ENCODE measurements at places on chromosomes 7 and 10.

DNA sequence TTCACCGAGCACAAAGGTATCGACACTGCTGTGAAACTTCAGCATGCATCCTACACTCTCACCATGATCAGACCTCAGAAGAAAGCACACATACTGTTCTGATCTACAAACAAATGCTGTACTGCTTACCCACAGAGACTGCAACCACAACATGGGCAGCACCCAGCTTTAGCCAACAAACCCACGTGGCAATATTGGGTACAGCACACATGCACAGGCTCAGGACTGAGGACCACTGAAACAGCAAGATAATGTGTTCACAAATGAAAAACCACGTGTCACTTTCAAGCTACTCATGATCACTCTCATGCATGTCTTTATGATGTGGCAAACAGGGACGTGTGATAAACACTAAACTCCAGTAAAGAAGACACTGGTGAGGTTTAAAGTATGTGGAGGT, 119.3 kb upstream of the PTN start:
- no peak for DNase-seq

DNA sequence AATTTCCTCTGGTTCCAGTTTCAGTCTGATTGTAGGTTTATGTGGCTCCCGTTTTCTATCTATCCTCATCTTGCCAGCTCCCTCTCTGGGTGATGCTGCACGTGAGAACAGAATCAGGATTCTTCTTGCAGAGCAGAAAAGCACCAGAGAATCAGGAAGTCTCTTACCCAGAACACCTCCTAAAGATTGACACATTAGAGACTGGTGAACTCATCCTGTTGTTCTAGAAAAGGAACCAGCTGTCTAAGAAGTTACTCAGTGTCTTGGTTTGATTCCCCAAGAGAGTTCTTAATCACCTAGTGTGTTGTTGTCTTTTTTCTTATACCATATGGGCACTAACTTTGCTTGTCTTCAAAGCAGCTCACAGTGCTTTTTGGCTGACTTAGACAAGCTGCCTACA, 152.4 kb downstream of the DGKI start:
- DNase-seq: no peak

- no peak for DNase-seq
Observed at GRCh38 chr10:79238158-79238520, 109.1 kb upstream of the PPIF start.

GRCh38 chr7:102992509-102992937, 79.7 kb downstream of the LRRC17 start:
- DNase-seq: no peak

DNA sequence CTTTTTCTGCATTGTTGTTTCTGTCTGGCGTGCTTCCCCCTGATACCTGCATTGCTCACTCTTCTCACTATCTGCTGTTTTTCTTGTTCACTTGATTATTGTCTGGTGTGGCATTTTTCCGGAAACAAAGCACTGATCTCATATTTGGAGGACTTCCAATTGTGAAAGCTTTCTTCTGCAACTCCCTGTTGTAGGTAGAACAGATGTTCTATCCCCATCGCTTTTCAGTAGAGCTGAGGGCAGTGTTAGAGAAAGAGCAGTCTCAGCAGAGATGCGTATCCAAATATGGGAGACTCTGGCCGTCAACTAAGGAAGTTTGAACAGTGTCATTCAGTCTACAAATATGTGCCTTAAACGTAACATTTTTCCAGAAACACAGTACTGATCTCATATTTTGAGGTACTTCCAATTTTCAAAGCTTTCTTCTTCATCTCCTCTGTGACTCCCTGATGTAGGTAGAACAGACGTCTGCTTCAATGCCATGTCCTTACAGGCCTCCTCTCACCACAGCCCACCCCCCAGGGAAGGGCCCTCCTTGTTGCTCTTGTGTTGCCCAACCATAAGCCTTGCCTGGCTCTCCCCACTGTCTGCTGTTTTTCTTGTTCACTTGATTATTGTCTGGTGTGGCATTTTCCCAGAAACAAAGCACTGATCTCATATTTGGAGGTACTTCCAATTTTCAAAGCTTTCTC, 27.1 kb upstream of the GJD4 start:
- DNase-seq: no peak

DNA sequence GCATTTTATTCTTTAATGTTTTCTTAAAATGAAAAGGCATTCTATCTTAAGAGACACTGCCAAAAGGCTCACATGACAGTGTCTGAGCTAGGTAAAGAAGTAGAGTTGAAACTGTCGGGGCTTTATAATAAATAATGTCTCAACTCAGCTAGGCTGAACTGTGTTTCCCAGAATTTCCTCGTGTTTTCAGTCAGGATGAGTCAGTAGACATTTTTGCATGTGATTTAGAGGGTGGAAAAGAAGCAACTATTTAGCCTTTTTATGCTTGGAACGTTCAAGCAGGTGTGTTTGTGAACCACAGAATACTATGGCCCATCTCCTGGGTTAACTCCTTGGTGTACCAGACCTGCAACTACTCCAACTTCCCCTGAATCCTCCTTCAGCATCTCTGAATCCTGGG, 23.4 kb upstream of the LIPA start:
- DNase-seq: no peak

GRCh38 chr10:60908031-60908430, 36.0 kb downstream of the RHOBTB1 start:
- no peak for DNase-seq

DNA sequence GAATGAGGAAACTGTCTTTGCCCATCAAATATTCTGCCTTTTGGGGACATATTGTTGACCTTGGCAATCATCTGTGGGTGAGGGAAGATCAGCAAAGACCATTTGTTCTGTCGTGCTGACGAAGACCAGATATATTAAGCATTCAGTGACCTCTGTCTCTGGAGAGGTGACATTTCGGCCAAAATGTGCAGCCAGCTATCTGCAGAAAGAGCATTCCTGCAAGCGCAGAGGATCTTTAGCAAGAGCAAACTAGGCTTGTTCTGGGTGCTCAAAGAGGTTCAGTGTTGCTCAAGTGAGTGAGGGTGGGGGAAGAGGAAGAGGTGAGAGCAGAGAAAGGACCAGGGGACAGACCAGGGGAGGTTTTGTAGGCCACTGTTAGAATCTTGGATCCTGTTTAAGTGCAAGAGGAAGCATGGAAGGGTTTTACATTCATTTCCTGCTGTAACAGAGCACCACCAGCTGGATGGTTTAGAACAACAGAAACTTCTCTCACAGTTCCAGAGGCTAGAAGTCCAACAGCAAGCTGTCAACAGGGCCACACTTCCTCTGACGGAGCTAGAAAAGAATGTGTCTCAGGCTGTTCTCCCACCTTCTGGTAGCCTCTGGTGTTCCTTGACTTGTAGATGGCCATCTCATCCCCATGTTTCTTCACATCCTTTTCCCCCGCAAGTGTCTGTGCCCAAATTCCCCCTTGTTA, 11.2 kb downstream of the C10orf120 start:
- no peak for DNase-seq

- no peak for DNase-seq
Observed at GRCh38 chr7:149615690-149616270, 118.2 kb upstream of the ZNF746 start.

GRCh38 chr10:23100331-23101030, 5.1 kb downstream of the MSRB2 start:
- DNase-seq: no peak

- DNase-seq: no peak
Observed at GRCh38 chr10:4127518-4128315, 342.7 kb upstream of the KLF6 start.

DNA sequence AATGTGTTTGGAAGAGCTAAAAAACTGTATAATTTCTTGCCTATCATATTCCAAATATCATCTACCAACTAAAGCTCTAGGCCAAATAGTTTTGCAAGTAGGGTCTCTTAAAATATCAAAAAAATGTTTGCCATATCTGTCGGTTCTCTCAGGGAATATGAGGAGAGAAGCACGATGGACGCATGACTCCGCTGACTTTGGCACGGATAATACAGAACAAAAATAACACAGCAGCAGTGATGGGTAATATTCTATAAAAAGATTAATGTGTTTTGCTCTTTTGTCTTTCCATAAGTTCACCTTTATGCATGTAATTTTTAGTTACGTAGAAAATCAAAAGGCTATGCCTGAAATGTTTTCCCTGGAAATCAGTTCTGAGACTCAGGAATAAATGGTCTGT, 919 bp upstream of the IDI2 start:
- DNase-seq: no peak

DNA sequence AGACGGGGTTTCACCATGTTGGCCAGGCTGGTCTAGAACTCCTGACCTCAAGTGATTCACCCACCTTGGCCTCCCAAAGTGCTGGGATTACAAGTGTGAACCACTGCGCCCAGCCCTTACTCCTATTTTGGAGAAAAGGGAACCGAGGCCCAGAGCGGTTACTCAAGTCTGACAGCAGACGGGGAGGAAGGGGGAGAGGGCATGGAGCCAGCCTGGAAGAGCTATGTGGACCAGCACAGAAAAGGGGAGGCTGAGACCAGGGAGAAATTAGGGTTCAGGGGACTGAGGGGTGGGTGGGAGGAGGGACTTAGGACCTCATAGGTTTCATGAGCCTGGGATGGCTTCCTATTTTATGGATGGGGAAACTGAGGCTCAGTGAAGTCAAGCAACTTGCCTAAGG, 1.5 kb downstream of the SFRP5 start:
- DNase-seq: no peak

- DNase-seq: no peak
Observed at GRCh38 chr7:13097499-13097898, 410.1 kb downstream of the ARL4A start.

GRCh38 chr7:66452165-66452564, 176.5 kb upstream of the KCTD7 start:
- no peak for DNase-seq

GRCh38 chr7:1019789-1020610, 24.3 kb upstream of the GPR146 start:
- no peak for DNase-seq

GRCh38 chr7:104604706-104605105, 276.3 kb downstream of the LHFPL3 start:
- DNase-seq: no peak

DNA sequence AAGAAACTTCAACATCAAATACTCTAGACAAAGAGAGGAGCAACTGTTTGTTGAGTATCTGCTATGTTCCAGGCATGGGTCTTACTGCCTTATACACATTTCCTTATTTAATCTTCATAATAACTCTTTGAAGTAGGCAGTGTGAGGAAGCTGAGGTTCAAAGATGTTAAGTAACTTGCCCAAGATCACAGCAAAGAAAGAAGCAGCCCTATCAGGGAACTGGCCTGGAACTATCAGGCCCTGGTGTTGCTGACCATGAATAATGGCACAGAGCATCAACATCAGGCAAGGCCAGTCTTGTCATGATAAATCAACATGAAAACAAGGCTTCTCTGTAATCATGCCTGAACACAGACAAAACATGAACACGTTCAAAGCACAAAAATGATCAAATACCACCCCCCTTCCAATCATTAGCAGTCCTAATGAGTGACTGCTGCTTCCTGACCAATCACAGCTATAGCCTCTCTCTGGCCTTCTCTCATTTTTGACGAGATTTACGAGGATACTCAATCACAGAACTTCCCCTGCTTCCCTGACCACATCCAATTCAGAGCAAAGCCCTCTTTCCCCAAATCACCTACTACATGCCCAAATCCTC, 2.3 kb downstream of the GSDME start:
- DNase-seq: no peak

- DNase-seq: no peak
Observed at GRCh38 chr10:15814565-15814964, 45.7 kb downstream of the MINDY3 start.

DNA sequence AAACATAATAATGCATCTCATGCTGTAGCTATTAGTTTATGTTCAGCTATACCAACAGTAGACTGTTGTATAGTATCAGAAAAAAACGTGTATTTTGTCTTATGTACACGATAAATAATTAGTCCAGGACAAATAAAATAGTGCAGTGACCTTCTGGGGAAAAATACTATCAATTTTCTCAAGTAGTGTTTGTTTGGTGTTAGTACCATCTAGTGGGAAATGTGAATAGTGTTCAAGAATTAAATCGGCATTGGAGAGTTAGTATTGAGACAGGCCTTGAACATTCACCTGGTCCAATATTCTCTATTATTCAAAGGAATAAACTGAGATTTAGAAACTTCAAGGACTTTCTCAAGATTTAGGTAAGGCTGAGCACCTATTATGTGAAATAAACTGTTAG, 21.7 kb upstream of the OR2A5 start:
- peak; percentile 48 for DNase-seq

DNA sequence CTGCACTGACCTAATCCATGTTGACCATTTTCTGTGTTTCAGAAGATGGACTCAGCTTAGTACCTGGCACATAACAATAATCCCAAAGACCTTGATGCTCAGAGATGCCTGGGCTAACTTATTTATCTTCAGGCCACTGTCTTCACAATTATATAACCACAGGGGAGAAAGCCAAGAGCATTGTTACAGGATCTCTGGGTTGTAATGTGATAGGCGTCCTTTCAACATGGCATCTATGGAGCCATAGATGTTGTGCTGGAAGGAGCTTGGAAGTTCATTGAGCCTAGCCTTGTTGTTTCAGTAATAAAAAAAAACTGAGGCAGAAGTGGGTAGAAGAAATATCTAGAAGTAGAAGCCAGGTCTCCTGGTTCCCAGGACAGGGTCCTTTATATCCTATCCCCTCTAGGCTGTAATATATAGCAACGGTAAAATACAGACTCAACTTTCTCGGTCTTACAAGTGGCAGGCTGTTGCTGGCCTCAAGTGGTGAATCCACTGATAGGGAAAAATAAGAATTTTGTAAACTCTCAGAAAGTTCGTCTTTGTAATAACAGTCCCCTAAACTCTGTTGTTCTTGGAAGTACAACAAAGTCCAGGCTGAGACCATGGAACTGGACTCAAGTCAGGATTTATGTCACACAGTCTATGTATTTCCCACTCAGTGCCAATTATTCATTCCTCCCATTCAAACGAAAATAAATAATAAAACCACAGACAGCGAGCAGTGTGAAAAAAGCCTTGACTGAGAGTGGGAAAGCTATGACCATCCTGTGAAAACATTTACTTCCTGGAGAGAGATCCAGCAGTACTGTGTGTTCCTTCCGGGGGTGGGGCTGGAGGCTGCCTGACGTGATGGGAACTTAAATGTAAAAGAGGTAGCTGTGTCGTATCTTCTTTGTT, 277.6 kb downstream of the REEP3 start:
- DNase-seq: peak; percentile 11

- peak; percentile 83 for DNase-seq
Observed at GRCh38 chr7:43834463-43835251, 34.7 kb downstream of the MRPS24 start.

DNA sequence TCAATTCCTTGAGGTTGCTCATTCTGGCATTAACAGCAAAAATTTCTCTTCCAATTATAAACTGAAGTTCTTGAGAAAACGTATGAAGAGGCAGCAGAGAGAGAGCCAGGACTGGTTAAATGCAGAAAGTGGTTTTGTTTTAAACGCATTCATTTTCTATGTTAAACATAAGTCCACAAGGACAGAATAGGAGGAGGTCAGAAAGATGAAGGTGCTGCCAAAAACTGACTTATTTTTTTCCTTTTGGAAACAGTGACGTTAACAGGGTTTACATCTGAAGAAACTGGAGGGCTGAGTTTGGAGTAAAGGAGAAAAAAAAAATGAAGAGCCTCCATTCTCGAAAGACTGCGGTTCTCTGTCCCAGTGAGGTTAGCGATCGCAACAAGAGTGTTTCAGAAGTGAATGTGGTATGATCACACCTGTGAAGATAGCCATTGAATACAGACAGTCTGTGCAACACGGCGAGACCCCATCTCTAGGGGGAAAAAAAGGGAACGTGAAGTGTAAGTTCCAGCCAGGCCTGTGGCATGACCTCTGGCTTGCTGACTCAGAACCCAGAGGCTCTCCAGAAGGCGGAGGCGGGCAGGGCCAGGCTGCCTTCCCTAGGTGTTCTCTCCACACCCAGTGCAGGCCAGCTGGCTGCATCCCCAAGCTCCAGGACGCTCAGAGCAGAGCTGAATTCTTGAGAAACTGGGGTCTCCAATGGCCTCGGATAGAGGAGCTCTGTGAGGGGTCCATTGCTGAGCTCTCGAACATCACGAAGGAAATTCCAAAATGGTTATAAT, 84.0 kb downstream of the CHST15 start:
- DNase-seq: peak; percentile 9
